H4 (cell line): ENCODE measurements at places on chromosomes 7 and 10.

DNA sequence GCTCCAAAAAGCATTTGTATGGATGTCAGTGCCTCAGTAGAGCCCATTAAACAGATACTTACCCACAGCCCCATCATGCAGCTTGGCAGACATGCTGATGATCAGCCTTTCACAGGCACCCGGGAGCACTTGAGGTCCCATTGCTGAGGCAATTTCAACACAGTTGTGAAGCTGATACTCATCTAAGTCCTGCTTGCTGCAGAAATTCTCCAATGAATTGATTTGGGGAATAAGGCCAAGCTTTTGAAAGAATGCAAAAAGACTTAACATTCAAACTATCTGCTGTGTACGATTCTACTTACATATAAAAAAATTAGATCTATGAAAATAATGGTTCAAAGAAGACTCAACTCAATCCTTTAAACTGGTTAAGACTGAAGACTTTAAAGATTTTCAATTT lies 60.5 kb downstream of the LAMB4 start:
- DNase-seq: no peak

DNA sequence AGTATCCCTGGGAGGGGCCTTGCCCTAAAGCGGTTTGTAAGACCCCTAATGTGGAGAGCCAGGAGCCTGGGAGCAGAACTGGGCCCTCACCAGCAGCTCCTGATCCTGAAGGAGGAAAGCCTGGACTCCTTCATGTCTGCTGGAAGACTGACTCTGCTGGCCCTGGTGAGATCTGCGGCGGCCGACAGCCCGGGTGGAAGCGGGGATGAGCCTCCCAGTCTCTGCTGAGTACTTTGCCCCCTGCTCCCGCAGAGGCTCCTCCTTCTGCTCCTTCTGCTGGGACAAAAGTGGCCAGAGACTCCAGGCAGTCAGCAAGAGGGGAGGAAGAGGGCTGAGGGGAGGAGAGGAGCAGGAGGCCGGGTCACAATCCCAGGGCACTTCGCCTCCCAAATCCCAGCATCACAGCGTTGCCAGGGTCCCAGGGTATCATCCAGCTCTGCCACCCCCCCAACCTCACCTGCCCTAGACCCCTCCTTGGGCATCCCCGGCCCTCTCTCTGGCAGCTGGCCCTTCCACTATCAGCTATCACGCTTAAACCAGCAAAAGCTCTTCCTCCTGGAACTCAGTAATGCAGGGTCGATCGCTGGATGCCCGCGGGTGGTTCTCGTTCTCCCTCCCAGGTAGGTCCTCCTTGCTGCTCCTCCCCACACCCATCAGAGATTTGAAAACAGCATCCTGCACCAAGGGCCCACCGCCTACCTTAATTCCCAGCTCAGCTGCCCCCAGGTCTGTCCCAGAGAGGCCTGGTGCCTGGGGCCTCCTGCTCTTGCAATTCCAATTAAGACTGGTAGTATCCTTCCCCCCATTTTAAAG lies 7.9 kb downstream of the TBATA start:
- DNase-seq: no peak

DNA sequence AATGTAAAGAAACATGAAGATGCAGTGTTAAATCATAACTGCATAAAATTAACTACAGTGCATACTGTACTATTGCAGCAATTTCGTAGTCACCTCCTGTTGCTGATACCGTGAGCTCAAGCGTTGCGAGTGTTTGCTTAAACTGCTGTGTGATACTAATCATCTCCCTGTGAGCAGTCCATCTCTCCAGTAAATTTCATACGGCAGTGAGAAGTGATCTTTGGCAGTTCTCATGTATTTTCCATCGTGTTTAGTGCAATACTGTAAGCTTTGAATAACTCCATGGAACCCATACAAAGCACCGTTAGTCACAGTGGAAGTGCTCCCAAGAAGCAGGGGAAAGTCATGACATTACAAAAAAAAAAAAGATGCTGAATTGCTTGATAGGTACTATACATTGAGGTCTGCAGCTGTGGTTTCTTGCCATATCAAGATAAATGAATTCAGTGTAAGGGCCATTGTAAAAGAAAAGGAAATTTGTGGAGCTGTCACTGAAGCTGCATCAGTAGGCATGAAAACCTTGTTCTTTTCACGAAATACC lies 360.4 kb downstream of the EXOC4 start:
- DNase-seq: no peak

- peak; percentile 90 for DNase-seq
These were observed 64.4 kb upstream of the ARID5B start for GRCh38 chr10:61836888-61837754.

DNA sequence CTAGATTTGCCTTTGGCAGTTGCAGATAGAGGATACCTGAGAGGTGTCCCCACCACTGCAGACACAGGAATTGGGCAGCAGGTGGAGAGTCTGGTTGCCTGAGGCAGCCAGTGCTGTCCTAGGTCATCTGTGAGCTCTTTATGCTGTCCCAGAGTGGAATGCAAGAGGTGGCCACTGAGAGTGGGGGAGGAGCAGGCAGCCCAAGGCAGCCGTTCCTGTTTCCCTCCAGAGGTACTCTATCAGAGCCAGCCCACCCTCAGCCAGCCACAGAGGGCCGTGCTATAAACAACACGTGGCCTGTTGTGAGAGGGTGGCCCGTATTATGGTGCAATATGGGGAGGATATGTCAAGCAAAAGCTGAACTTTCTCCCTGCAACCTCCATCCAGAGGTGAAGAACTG lies 8.5 kb downstream of the LRRC18 start:
- no peak for DNase-seq

DNA sequence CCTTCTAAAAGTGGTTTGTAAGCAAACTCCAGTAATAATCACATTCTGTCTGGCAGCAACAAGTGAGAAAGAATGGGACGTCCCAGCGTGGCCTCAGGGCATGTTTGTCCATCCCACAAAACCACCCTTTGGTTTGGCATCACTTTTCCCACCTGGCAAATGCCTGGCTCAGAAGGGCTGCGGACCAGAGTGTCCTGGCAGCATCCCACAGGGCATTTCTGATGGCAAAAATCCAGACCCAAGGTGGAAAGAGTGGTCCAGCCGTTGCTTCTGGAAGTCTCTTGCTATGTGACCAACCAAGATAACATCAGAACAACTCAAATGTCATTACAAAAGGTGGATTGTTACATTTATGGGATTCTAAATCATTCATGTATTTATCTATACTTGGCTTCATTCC lies 174.4 kb downstream of the CREB5 start:
- peak; percentile 86 for DNase-seq

- no peak for DNase-seq
These were observed 85.1 kb upstream of the BMPER start for GRCh38 chr7:33820206-33820605.

GRCh38 chr7:112596260-112596659 lies 115.5 kb downstream of the LSMEM1 start:
- no peak for DNase-seq

DNA sequence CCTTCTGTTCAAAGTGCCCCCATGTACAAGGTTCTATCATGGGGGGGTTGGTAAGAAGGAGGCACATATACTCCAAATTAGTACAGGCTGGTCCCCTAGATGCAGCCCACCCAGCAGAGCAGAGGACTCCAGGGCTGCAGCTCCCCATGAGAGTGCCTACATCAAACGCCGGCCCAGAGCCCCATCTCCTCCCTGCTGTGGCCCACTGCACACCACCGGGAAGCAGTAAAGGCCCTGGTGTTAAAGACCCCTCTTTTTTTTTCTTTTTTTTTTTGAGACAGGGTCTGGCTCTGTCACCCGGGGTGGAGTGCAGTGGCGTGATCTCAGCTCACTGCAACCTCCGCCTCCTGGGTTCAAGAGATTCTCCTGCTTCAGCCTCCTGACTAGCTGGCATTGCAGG lies 47.4 kb downstream of the SH3PXD2A start:
- no peak for DNase-seq

GRCh38 chr10:48895803-48896195 lies 43.8 kb downstream of the LRRC18 start:
- DNase-seq: no peak

DNA sequence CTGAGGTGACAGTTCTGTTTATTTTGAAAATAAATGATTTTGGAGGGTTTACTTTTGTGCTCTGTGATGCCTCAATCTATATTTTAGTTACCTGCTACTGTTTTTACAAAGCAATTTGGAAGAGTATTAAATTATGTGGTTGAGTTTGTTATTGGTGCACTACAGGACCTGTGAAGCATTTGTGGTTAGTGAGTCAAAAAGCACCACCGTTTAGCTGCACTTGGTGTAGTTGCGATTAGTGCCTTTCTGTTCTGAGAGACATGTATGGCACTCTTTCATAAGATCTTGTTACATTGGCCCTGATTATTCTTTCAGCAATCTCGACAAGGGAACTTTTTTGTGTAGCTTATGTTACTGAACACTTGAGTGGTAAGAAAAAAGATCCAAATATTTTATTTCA lies 132.2 kb downstream of the BBS9 start:
- DNase-seq: peak; percentile 51

DNA sequence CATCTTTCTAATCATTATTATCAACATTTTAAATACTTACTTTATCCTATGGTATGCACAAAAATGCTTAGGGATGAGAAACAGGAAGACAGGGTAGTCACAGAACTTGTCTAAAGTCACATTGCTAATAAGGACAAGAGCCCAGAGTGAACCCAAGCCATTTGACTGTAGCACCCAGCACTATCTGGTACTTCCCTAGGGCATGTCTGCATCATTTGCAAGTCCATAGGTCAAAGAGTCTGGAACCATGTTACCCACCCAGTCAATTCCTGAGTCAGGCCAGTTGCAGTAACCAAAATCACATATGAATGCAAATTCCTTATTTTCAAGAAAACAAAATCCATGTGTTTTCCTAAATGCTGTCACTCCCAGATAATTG lies 19.1 kb downstream of the ASAH2 start:
- DNase-seq: no peak

DNA sequence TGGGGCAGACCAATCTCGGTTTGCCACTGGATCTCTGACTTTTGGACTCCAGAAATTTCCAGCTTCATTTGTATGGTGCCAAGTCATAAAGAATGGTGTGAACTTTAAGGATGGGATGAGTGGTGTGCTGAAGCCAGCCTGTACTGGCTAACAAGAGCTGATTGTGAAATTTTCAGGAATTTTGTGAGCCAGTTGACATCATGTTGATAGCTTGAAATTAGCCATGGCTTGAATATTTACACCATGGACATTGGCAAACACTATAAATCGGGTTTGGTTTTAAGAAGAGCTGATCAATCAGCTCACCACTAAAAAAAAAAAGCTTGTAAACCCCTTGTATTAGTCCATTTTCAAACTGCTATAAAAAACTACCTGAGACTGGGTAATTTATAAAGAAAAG lies 14.1 kb upstream of the MYH16 start:
- DNase-seq: no peak

GRCh38 chr7:50614721-50615518 lies 49.7 kb upstream of the DDC start:
- DNase-seq: no peak
